SHP77 treated with DMSO at 0.1 percent for 48 hours (cell line): ENCODE measurements at places on chromosomes 6 and 20.

DNA sequence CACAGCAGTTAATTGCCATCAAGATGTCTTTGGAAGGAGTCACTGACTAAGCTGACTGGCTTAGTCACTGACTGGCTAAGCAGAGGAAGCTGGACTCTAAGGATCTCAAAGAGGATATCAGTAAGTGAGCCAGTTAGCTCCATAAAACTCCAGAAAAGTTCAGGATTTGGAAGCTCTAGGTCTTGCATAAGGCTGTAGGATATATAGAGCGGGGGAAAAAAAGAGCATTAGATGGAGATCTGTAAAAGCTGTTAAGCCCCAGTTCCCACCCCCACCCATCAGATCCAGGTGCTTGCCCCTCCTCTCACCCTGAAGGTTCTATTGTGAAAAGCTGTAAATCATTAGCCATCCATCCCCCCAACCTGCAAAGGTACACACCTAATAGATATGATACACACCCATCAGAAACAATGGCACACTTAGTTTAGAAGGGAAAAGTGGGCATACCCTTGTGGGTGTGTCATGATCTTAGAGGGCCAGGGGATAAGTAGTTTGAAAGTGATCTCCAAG, 32.2 kb downstream of the CARMIL1 start:
- no peak for DNase-seq

GRCh38 chr6:86331265-86331840, 606.0 kb upstream of the HTR1E start:
- no peak for DNase-seq

- no peak for DNase-seq
Observed at GRCh38 chr6:25534942-25535631, 116.9 kb upstream of the SCGN start.

DNA sequence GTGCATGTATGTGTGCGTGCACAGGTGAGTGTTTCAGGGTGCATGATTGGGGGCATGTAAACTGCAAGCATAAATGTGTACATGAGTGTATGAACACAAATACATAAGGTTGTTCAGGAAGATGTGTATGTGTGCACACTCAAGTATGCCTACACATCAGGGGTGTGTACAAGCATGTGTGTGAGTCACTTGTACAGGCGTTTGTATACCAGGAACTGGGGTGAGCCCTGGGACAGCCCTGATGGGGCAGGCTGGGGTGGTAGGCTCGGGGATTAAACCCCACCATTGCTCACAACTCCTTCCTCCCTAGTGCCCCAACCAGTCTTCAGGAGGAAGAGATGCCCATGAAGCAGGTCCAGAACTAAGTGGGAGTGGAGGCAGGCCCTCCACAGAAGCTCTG, 4.3 kb downstream of the CRIP3 start:
- DNase-seq, result no peak

DNA sequence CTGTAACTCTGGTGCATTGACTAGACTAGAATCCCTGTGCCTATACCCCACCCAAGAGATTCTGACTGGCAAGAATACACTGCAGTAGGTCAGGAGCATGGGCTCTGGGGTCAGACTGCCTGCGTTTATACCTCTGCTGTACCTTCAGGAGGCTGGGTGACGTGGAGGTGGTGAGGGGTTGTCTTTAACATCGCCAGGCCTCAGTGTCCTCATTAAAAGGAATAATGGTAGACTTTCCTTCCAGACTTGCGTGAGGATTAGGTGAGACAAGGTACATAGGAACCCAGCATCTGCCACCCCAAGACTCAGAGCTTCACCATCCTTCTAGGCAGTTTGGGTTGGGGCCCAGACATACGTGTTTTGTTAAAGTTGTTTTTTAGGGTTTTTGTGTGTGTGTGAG, 44.3 kb downstream of the TM9SF4 start:
- DNase-seq, result no peak
